ENCODE measurements at places on chromosomes 2 and 18.

- DNase-seq, result no peak
Measured at GRCh38 chr2:121513597-121514333, 16.9 kb upstream of the RNU4ATAC start.

GRCh38 chr2:179275253-179276012 is 10.8 kb upstream of the SESTD1 start:
- DNase-seq, result no peak

DNA sequence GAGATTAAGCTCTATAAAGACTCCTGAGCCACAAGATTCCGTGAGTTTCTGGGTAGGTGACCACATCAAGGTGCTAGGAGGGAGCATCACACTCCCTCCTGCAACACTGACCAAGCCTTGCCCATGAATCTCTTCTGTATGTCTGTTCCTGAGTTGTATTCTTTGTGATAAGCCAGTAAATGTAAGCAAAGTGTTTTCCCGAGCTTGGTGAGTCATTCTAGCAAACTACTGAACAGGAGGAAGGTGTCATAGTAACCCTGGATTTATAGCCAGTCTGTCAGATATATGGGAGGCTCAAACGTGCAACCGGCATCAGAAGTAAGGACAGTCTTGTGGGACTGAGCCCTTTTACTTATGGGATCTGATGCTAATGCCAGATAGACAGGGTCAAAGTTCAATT is 346.1 kb upstream of the KYNU start:
- DNase-seq, result no peak

GRCh38 chr2:142330458-142330857 is 199.6 kb upstream of the LRP1B start:
- DNase-seq, result no peak

GRCh38 chr2:163878718-163879117 is 142.9 kb upstream of the FIGN start:
- no peak for DNase-seq

GRCh38 chr18:45102863-45103262 is 422.2 kb downstream of the SETBP1 start:
- DNase-seq, result no peak

- no peak for DNase-seq
Measured at GRCh38 chr2:8315531-8316165, 366.2 kb upstream of the ID2 start.

DNA sequence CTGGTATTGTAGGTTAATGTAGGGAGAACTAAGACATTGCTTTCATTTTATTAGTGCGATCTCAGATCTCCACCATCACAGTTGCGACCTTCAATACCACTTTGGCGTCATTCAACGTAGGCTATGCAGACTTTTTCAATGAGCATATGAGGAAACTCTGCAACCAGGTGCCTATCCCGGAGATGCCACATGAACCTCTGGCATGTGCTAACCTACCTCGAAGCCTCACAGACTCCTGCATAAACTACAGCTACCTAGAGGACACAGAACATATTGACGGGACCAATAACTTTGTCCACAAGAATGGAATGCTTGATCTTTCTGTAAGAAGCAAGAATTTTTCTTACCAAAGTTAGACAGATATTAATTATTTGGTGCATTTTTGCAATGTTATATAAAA is 47.3 kb downstream of the UNC80 start:
- no peak for DNase-seq

DNA sequence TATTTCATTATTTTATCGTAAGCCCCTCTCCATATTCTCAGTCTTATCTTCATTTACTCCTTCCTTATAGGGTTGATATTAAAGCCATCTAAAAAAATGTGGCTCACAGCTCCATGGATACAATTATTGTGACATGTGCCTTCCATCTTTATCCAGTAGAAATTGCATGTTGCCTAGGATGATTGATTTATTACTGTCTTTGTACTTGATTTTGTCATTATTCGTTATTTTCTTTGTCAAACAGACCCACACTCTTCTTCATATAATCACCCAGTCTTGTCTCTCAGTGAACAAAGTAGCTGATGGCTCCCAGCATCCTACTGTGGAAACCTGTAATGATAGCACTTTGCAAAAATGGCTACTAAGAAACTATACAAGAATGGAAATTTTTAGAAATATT is 252.2 kb upstream of the KCNJ3 start:
- no peak for DNase-seq

- no peak for DNase-seq
Measured at GRCh38 chr18:13067124-13067523, 76.0 kb downstream of the CEP192 start.

DNA sequence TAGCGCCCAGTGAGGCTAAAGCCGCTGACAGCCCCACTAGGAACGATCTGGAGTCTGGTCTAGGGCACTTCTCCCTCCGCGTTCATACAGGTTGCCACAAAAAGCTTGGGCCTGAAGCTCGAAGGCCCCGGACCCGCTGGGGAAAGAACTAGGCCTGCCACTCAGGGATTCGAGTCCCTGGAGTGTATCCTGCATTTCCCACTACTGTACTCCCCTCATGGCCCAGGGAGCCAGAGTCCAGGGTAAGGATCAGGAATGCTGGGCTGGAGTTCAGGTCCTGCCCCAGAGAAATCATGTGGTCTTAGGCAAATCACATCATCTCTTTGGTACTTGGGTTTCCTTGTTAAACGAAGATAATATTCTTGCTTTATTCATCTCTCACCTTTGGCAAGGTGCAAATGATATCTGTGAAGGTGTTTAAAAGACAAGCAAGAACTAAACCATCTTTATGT is 1.4 kb upstream of the ZFP36L2 start:
- DNase-seq, result no peak

GRCh38 chr2:197113275-197113711 is 186.8 kb upstream of the PGAP1 start:
- DNase-seq, result no peak

- DNase-seq, result no peak
Measured at GRCh38 chr18:74511823-74512222, 15.7 kb downstream of the CNDP2 start.

GRCh38 chr2:218261423-218262236 is 815 bp downstream of the GPBAR1 start:
- DNase-seq, result no peak

DNA sequence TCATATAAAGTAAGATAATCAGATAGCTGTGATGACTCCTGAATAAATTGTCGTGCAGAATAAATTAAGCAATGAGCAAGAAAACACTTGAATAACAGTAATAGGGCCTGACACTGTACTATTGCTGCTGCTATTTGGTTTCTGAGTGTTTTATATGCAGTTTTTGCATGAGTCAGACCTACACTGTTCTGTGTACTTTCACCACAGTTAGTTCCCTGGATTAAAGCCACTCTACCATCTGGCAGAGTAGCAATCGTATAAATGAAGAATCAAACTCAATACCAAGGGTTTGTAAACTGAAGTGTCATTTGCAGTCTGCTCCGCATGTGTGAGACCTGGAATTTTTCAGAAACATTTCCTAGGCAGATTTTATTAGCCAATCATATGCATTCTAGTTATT is 398.6 kb upstream of the CDH7 start:
- DNase-seq, result no peak

- no peak for DNase-seq
Measured at GRCh38 chr2:84846741-84847142, 34.1 kb downstream of the TRABD2A start.

GRCh38 chr18:2935438-2936192 is 77.3 kb downstream of the LPIN2 start:
- DNase-seq, result no peak

DNA sequence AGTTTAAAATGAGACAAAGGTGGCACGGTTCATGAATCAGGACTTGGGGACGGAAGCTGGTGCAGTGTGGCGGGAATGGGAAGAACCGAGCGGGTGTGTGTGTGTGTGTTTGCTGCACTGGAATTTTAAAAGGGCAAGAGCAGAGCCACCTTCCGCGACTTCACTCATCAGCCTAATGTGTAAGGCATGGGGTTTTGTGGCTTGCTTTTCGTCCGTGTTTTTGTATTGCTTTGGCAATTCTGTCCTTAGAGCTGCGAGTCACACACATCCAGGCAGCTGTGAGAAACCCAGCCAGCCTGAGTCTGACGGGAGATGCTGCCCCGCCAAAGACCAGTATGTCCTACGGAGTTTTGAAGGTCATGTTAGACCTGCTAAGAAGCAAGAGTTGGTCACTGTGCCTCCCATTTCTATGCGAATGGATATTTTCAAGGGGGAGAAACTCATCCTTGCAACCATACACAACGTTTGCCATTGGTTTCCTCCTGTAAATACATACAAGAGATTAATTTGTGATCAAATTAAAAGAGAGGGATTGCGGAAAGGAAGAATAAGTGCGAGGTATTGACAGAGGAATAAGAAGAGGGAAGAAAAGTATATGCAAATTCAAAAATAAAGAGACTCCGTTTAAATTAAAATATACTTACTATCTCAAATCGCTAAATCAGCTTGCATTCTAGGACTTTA is 665 bp upstream of the CACNB4 start:
- no peak for DNase-seq

GRCh38 chr2:172680436-172681068 is 55.1 kb upstream of the RAPGEF4 start:
- DNase-seq, result no peak

DNA sequence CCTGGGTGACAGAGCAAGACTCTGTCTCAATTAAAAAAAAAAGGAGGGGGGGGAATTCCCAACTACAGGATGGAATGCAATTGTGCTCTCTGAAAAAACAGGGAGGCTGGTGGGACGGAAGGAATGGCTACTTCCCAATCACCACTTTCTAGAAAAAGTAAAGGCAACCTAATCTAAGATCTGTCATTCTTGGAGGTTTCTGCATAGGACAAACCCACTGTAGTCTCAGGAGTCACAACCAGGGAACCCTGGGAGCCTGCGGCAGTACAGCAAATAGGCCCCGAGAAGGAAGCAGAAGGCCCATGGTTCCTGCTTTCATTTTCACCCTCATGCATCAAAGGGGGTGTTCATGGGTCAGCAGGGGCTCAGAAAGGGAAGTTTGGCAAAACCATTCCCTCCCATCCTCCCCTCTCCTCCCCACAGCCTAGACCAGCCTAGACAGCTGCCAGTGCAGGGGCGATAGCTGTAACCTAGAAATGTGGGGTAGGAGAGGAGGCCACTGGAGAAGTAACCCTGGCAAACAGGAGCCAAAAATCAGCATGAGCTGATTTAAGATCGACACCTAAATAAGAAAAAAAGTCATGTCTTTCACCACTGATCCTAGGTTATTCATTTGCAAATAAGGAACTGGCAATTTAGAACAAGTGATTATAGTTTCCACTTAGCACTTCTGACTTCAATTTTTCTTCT is 48.0 kb downstream of the TRABD2A start:
- no peak for DNase-seq

DNA sequence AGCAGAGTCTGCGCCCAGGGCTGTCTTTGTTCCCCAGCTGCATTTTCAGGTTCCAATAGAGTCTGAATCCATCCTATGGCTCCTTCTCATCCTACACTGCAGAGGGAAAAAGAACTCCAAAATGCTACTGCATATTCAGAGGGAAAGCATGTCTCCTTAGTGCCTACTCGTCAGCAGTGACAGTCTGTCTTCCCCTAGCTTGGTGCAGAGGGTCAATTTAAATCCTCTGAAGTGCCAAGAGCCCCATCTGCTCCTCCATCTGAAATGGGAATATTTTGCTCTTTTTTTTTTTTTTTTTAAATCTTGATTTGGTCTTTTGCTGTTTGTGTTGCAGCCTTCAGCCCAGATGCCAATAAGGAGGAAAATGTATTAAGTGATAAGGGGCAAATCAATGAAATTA is 199.3 kb downstream of the RNF144A start:
- DNase-seq, result no peak

- DNase-seq, result no peak
Measured at GRCh38 chr2:26628561-26629345, 12.4 kb downstream of the CIB4 start.

GRCh38 chr18:9217743-9218451 is 81.3 kb downstream of the ANKRD12 start:
- DNase-seq, result no peak

GRCh38 chr2:236085647-236086046 is 82.5 kb downstream of the GBX2 start:
- no peak for DNase-seq

DNA sequence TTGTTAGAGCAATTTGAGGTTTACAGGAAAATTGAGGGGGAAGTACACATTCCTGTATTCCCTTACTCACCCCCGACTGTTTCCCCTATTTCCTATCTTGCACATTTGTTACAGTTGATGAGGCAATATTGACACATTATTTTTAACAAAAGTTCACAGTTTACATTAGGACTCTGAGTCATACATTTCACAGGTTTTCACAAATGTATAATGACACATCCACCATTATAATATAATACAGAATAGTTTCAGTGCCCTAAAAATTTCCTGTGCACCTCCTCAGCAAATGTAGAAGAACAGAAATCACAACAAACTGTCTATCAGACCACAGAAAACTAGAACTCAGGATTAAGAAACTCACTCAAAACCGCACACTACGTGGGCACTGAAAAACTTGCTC is 160.6 kb upstream of the RMP24 start:
- no peak for DNase-seq

DNA sequence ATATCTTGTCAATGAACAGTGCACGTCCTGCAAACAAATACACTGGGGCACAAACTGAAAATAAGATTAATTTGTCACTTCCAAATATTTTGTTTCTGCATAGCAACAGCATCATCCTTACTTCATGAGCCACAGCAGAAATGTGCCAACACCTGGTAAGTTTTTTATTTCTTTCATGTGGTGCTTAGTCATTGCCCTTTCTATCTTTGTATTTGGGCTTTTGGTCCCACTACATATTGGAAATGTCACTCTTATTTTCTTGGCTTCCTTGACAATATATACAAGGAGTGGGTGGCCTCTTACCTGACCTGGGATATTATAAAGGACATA is 208.0 kb downstream of the RBM43 start:
- no peak for DNase-seq

GRCh38 chr2:179991344-179991743 is 15.8 kb downstream of the CWC22 start:
- DNase-seq, result peak; percentile 2

DNA sequence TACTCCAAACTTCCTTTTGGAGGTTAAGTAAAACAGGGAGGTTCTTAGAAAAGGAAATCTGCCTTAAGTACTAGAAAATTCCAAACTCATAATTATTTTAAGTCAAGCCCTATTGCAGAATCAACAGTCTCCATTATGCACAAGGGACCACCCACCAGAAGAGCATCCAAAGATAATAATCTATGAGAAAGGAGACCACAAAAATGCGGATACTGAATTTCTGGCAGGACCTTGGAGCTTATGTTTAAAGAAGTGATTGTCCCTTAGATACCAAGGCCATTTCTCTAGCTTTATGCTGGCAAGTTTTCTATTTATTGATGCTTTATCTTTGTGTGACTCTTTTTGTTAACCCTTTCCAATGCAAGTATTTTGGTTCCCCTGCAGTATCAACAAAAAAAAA is 404.0 kb upstream of the MMADHC start:
- DNase-seq, result no peak

DNA sequence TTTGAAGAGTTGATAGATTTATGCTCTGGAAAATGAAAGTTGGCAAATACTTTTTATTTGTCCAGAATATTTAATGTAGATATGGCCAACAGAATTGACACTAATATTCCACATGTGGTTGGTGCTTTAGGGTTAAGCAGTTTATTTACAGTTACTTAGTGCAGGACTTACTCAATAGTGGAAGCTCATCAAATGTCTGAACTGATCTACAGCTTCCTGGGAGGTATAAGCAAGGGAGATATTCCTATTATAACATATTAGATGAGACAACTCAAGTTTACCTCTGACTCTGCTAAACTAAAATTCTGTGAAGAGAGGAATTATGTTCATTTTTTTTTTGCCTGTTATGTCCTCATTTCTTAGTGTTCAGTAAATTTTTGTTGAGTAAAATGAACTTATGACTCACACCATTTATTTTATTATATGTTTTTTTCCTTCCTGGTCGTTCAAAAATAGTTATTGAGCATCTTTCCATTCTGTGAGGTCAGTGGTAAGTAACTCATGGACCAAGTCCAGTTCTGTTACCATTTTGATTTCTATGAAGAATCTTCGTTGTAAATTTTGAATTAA is 13.6 kb downstream of the ABI2 start:
- no peak for DNase-seq

Measured in stimulated activated CD4-positive, alpha-beta T cell treated with anti-CD3 and anti-CD28 coated beads, Interleukin-12 subunit alpha, Interleukin-12 subunit beta, amount 100 ng/mL, for 4 hours (primary cell).